ENCODE measurements at places on chromosomes 4 and X.

DNA sequence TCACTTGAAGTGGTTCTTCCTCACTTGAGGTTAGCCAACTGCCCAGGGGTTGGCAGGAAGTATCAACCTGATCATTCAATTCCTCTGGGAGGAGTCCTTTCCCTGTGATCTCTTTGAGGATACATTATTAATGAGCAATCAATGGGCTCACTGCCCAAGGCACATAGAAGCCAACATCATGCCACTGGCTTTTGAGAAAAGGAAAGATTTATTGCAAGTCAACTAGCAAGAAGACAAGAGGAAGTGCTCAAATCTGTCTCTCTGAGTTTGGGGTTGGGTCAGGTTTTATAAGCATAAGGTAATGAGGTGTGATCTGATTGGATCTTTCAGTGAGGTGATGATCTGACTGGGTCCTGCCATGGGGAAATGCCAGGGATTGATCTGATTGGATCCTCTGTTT is 39.6 kb downstream of the FGFBP1 start:
- DNase-seq: no peak

DNA sequence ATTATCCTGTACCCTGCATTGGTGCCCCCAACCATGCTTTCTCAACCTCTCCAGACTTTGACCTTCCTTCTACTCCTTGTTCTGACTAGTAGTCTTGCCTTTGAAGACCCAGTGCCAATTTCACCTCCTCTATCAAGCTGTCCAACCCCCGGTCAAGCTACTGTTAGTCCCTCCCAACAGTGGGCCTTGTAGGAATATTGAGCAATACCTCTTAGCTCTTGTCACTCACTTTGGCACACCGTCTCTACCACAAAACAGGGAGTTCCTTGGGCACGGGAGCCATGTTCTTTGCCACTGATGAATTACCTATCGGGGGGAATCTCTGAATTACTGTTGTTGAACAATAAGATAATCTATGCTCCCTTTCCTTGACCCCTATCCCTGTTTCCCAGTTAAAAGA is 25.2 kb downstream of the LAS1L start:
- no peak for DNase-seq

DNA sequence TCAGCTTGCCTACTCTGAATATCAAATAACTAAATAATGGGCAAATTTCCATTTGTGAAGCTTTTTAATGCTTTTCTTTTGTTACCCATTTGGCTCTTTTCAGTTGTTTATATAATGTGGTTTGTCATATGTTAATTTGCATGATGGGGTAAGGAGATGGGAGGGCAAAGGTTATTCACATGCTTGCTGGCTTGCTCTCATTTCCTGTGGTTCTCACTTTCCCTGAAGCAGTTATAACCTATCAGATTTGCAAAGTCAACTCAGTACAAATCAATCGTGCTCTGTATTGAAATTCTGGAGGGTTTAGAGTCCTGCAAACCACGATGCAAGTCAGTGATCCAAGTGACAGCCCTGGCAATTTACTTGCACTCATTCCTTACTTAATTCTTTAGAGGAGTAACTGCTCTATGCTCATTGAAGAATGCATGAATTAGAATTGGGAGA is 711.2 kb downstream of the ADGRL3 start:
- no peak for DNase-seq

DNA sequence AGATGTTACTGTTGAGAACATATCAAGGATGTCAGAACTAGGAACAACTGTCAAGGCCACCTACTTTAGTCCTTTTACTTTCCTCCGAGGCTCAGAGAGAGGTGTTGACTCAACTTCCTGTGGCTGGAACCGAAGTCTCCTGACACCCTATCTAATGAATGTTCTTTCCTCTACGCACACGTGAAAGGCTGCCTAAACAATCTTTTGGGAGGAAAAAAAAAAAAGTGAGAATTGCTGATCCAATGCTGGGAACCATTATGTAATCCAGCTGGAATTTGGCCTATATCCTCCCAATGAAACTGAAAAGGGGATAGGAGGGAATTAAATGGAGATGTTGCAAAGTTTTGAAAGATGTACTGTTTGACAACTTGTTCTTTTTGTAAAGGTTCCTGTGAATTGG is 8.3 kb upstream of the MAP7D3 start:
- no peak for DNase-seq

DNA sequence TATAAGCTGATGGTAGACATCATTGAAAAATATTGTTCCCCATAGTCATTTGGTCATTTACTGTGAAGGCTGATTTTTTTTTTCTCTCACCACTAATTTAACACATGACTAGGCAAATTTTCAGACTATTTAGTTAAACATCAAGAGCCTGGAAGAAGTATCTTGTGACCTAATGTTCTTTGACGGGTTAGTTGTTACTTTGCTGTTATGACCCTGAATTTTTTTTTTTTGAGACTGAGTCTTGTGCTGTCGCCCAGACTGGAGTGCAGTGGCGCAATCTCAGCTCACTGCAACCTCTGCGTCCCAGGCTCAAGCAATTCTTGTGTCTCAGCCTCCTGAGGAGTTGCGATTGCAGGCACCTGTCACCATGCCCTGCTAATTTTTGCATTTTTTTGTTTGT is 67.0 kb downstream of the HPF1 start:
- DNase-seq: no peak

DNA sequence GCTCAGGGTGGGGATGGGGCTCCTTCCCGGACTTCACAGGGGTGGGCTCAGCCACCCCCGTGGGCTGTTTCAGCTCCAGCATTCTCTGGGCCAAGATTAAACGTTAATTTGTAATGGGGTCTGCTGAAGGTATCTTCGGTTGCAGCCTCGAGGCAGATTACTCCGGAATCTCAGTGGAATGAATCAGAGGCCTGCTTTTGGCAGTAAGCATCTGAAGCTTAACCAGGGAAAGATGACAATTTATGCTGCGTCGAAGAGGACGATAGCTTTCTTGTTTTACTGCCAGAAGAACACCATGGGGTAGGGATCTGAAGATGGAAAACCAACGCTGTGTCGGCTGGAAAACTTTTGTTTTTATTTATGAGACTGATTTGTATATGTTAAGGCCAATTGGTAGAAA is 129.2 kb upstream of the MSX1 start:
- no peak for DNase-seq

DNA sequence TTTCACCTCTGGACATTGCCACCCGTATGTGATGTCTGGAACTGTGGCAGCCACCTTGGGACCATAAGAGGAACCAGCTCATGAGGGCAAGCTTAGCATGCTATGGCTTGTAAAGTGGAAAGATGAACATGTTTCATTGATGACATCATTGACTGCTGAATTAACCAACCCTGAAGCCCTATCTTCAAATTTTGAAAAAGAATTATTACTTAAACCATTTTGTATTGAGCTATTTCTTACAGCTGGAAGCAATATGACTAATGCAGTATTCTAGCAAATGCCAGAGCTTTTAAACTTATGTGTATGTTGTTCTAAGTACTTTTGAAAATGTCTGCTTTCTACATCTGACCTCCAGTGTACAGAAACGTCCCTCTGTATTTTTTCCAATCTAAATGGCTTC is 18.1 kb downstream of the GUCY2F start:
- DNase-seq: no peak

DNA sequence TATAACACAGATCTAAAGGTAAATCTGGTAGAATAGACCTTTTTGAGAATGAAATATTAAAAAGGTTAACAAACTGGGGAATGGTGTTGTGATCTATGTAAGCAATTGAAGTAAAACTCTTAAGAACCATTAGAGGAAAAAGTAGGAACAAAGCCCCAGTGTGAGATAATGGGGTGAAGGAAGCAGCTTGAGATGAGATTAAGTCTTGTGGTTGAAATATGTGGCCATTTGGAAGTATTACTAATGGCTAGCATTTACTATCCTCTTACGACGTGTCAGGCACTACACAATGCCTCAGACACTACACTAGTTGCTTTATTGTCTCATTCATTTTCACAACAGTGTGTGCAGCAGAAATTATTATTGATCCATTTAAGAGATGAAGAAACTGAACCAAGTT is 25.9 kb upstream of the NDNF start:
- no peak for DNase-seq

- DNase-seq: no peak
Measured at GRCh38 chr4:48022192-48022799, 5.7 kb downstream of the NIPAL1 start.

- no peak for DNase-seq
Measured at GRCh38 chr4:89173336-89174090, 62.2 kb downstream of the TIGD2 start.

DNA sequence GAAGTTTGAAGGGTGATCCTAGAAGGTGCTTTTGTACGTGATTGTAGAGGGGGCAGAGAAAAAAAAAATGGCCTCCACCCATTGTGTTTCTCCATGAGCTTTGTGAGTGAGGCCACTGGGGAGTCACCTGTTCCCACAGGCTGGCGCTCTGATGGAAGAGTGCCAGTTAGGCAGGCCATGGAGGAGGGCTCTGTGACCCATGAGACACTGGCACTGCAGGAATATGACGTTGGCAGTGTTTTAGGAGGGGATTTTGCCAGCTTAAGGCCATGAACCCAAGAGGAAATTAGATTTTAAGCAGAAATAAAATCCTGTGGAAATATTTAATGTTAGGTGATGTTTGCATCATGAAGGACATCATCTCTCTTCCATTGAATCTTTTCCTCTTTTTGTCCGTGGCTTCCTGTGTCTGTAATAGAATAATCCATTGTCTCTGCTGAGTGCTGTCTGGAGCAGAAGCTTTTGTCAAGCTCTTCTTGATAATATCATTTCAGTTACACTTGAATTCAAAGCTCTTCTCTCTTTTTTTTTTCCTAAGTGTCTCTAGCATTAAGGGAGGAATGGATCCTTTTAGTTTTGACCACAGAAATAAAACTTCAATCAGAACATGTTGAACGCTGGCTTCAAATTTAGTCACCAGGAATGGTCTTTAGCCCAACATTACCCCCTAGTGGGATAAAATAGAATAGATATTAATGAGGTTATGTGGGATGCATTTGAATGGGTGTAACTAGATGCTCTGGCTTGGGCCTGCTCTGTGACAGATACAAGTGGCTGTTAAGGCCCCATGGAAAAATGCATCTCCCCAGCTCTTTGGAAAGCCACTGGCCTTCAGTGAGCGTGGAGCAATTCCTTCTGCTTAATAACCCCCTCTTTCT is 41.0 kb upstream of the UCP1 start:
- DNase-seq: peak; percentile 66

GRCh38 chr4:19944251-19944650 is 307.5 kb upstream of the SLIT2 start:
- no peak for DNase-seq

DNA sequence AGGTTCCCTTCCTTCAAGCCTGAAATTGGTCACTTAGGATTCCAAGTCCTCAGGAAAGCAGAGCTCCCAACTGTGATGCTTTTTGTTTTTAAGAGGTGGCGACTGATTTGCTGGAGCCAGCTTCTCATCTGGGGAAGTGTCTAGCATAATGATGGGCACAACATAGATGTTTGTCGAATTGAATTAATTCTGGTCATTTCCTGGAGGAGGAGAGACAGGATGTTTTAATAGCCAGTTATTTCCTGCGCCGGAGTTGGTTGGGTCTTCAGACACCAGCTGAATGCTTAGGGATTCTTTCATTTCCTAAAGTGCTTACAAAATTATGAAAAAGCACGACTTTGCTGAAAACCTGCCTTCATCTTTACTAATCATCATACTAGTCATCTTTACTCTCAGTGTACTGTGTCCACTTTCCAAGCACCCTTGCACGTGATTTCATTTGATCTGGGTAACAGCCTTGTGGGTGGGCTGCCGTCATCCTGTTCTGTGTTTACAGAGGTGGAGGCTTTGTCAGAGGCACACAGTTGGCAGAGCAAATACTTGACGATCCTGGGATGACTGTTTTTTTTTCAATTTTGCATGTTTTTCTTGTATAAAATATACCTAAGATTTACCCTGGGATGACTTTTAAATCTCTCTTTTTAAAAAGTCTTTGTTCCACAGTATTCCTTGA is 49.5 kb downstream of the RGS12 start:
- DNase-seq: no peak

GRCh38 chrX:18681996-18682395 is 10.1 kb upstream of the RS1 start:
- DNase-seq: no peak

- DNase-seq: no peak
Measured at GRCh38 chr4:830601-831482, 4.9 kb upstream of the CPLX1 start.

- no peak for DNase-seq
Measured at GRCh38 chr4:1927675-1928074, 56.5 kb downstream of the NSD2 start.

DNA sequence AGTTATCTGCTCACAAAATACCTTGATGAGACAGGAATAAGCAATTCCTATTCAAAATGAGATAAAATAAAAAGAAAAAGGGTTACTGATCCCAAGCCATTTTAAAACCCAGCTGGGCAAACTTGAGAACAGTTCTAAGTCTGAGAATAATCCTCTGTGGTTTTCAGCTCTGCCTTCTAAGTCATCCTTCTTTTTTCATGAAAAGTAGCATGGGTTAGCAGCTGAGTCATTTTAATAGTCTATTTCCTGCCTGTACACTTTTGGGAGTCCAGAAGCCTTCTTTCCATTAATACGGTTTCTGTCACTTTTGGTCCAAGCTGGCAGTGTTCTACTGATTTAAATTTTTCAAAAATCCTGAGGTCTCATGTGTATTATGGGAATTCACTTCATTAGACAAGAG is 374.3 kb downstream of the IQCM start:
- no peak for DNase-seq

DNA sequence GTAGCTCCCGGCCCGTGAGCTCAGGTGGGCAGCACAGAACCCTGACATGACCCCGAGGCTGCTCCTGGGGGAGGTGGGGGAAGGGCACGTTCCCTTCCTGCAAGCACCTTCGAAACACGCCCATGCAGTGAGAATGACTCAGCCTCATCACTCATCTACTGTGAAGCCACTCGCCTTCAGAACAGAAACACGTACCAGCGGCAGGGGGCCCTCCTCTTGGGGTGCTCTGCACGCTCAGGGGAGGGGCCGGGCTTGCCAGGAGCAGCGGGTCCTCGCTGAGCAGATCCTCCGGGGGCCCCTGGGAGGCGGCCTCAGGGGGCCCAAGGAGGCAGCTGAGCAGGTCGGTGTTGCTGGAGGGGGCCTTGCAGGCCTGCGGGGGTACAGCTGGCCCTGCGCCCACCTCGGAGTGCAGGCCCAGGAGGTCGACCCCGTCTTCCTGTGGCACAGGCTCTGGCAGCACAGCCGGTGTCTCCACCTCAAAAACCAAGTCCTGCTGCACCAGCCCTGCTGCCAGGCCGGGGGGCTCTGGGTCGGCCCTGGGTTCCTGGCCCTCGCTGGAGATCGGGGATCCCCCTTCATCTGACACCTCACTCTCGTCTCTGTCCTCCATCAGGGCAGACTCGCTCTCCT is 40.9 kb upstream of the CPLX1 start:
- no peak for DNase-seq

GRCh38 chrX:18668071-18668835 is 3.7 kb downstream of the RS1 start:
- peak; percentile 22 for DNase-seq
